Activated naive CD4-positive, alpha-beta T cell treated with anti-CD3 and anti-CD28 coated beads, Interleukin-2, amount 10 ng/mL, durations not matched to agents 5 hours and 36 hours (primary cell): ENCODE measurements at places on chromosomes 2 and 18. TPM values are rescaled to one million over a fixed set of nuclear protein-coding genes. Genes with fewer than 3 reads are reported as not detected.

The INHBB gene
- total RNA-seq: not detected

The ANKRD23 gene
- total RNA-seq: 16.5 TPM

The MIB1 gene
- total RNA-seq: 37.3 TPM

The FSIP2 gene
- 0.05 TPM for total RNA-seq

The ITPRIPL1 gene
- total RNA-seq: 27.9 TPM

The IL36B gene
- not detected for total RNA-seq

The SKA1 gene
- total RNA-seq: 27.6 TPM

The SOX11 gene
- not detected for total RNA-seq

The SLC9A4 gene
- 0.10 TPM for total RNA-seq

The DYSF gene
- total RNA-seq: not detected

The TPO gene
- total RNA-seq: not detected

The CCDC68 gene
- not detected for total RNA-seq

The RGPD4 gene
- total RNA-seq: 0.05 TPM

The SCYGR4 gene
- total RNA-seq: not detected

The MRPL53 gene
- 123 TPM for total RNA-seq

The TPRKB gene
- total RNA-seq: 28.0 TPM

The ECEL1 gene
- not detected for total RNA-seq

The UGT1A9 gene
- total RNA-seq: not detected

The ABCA12 gene
- total RNA-seq: not detected

The VWC2L gene
- not detected for total RNA-seq

The CYRIA gene
- 0.48 TPM for total RNA-seq

The ANKRD62 gene
- total RNA-seq: not detected

The NLRC4 gene
- total RNA-seq: not detected

The GALNT13 gene
- total RNA-seq: 0.14 TPM

The PCARE gene
- total RNA-seq: not detected

The IL36G gene
- total RNA-seq: not detected

The TUBA3E gene
- total RNA-seq: not detected

The ACADL gene
- not detected for total RNA-seq
